ENCODE measurements at places on chromosomes 12 and 14.

- DNase-seq = no peak
Measured at GRCh38 chr14:99945732-99946651, 119.2 kb upstream of the EVL start.

DNA sequence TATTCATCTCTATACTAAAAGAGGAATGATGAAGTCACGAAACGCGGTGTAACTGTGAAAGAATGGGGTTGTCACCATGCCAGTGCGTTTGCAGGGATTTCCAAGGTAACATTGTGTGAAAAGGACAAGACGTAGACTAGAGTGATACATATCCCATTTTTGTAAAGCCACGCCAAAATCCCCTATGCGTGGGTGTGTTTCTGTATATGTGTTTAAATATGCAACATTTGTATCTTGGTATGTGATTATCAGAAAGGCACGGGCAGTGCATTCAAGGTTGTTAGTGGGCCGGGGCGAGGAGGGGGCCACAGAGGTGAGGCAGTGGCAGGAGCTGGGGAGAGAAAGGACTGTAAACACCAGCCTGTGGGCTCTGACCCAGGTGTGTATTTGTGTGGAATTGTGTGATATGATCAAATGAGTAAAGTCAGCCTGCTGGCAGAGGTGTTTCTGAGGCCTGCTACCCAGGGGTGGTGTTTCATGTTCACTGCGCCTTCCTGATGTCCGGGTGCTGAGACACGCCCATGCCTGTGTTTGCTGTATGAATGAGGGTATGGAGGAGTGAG lies 137.8 kb downstream of the ADGRD1 start:
- no peak for DNase-seq

DNA sequence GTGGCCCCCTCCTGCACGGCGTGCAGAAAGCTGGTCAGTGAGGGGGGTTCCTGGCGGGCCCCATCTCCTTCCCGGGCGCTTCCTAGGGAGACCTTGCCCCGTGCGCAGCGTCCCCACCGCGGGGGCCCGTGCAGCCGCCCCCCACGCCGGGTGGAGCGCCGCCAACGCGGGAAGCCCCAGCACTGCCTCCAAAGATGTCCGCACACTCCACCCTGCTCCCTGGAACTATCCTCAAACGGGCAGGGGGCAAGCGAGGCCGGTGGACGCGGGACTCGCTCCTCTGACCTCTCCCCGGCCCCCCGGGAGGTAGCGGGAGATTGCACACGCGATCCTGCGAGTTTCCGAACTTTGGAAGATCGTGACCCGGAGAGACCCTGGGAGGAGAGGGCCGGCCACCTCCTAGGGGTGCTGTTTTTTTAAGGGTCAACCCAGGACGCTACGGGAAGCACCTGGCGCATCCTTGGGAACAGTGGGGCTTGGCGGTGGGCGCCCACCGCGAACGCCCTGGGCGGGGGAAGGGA lies 1.5 kb upstream of the FZD10 start:
- DNase-seq = no peak

DNA sequence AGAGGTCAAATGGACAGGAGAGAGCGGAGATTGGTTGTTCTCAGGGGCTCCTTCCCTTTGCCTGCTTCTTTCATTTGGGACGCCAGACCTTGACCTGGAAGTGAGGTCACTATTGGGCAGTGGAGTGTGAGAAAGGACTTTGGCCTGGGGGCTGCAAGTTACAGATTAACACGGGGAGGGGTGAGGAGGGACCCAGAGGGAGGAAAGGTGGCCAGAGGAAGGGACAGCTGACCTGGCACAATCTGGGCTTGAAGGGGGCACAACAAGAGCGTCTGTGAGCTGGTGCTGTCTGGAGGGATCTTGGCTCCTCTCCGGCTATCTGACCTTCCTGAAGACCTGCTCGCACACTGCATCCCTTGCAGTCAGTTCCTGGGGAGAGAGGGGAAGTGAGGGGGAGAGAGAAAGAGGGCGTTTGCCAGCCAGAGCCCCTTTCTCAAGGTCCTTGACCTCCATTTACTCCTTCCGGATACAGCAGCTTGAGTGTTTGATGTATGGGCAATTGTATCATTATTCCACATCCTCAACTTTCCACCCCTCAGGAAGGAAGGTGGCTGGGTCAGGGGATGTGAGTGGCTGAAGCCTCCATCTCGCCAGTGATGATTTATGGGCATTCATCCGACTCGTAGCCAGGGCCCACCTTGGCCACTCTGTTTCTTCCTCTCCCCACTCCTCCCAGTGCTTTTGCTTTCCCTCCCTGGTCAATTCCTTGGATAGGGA lies 4.7 kb downstream of the RBP5 start:
- no peak for DNase-seq

DNA sequence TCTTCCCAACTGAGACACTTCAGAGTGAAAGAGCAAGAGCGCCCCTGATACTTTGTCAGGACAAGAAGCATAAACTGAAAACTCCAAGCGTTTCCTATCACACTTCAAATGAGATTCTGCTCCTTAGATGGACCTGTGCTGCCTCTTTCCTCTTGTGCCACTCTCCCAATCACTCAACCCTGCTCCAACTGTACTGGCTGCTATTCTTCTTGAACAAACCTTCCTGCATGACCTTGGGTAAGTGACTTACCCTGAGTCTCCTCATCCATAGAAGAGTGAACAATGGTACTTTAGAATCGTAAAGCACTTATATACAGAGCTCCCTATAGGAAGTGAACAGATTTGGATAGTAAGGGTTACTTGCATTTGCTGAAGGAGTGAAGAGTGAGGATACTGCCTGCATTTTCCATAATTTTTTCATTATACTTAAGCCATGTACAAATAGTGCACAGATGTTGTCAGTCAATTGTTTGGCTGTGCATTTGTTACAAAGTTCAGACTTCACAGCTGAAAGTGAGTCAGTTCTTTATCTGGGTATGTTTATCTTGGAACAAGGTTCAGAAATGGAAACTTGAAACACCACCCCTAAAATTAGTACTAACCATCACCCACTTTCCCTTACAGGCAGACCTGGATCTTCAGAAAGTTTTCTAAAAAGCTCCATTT lies 10.8 kb downstream of the MTERF2 start:
- DNase-seq = no peak

- no peak for DNase-seq
Measured at GRCh38 chr12:91331371-91331770, 148.8 kb upstream of the DCN start.

DNA sequence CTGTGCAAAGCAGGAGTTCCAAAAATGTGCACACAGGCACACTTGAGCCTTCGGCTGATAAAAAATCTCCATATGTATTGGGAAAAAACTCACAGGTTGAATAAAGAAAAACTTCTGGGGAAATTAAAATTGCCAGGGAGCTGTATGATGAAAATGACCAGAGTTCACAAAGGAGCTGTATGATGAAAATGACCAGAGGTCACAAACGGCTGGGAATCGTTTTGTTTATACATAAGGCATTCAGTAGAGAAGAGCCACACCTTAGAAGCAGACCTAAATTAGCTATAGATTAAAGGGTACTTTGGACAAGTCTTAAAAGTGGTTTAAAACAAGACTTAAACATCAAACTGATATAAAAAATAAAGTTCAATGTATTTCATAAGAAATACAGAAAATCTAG lies 251.7 kb upstream of the TMEM132C start:
- DNase-seq = no peak

DNA sequence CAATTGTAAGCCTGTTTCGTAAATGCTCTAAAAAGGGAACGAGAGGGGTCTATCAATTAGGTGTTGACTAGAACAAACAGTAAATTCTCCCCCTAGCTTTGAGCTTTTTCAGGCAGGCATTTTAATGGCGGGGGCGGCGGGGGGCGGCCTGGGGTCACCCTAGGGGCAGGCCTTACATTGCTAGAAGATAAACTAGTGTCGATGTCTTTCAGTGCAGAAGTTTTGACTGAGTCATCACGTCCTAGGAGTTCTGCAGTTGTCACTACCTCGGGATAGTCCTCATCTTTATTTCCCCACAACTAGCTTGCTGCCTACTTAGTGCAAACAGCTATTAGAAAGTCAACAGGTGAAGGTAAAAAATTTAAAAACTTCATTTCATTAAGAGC lies 1.6 kb downstream of the ATP6V1D start:
- no peak for DNase-seq

DNA sequence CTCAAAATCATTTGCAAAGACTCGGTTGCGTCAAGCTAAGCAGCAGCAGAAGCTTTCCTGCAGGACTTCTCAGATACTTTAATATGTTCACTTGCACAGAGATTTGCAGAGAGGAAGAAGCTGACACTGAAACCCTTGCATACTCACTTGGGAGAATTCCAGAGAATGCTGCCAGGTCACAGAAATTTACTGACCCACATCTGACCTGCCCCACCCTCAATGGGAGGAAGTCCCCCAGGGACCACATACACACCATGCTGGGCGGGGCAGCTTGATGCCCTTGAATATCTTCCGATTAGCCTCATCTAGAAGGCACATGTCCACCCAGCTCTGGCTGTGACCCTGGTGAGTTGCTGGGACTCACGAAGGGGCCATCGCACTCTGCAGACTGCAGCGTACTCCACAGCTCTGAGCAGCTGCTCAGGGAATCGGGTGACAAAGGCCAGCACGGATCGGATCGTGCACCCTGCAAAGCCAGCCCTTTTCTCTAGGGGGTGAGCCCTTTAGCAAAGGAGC lies 83.2 kb downstream of the ITPK1 start:
- no peak for DNase-seq

GRCh38 chr12:131671871-131672270 lies 39.0 kb upstream of the SFSWAP start:
- no peak for DNase-seq

DNA sequence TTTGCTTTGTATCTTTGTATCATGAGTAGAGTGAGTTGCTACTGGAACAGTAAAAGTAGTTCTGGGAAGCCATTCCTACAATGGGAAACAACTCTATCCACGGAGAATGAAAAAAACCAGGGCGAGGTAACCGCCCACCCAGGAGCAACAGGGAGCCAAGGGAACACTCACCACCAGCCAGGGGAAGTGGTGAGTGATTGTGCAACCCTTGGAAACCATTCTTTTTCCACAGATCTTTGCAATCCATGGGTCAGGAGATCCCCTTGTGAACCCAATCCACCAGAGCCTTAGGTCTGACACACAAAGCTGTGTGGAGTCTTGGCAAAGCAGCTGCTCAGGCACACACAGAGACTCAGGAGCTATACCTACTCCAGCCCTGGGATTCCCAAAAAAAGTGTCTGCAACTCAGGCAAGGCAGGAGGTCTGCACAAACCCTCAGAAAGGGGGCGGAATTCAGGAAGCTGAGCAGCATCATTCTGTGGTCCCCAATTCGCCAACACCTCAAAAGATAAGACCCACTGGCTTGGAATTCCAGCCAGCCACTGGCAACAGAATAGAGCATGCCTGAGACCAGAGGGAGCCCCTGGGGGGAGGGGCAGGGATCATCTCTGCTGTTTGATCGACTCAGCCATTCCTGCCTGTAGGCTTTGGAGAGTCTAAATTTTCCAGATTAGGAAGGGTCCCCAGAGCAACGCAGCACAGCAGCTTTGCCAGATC lies 52.1 kb upstream of the PPFIA2 start:
- DNase-seq = no peak

DNA sequence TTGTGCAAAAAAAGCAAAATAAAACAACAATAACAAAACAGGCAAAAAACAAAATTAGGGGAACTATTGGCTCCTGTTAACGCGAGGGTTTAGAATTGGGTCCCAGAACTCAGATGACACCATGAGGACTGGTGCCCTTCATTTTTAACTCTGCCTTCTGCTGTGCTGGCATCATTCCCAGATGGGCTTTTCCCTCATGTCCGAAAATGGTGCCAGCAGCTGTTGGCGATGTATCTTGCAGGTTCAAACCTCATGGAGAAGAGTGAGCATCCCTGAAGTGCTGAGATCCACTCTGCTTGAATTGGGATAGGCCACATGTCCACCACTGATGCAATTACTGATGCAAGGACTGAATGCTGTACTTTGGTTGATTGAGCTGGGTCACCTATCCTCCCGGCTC lies 61.1 kb downstream of the MYRFL start:
- no peak for DNase-seq

GRCh38 chr14:74645756-74646470 lies 33.9 kb upstream of the LTBP2 start:
- DNase-seq = no peak

- DNase-seq = no peak
Measured at GRCh38 chr12:49370539-49370938, 3.3 kb downstream of the SPATS2 start.

DNA sequence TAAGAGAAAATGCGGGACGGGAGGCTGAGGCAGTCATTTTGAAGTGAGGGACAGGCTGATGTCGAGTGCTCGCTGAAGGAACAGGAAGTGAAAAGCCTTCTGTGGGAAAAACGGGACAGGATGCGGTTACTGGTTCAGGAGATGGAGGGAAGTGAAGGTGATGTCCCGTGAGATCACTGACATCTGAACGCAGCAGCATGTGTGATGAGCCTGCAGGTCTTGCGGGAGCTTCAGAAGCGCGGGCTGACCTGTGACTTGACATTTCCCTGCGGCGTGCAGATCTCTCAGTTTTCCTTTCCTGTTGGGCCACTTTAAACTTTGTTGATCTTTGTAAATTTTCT lies 77.8 kb downstream of the DDX51 start:
- DNase-seq = no peak

GRCh38 chr14:61581955-61582615 lies 113.2 kb upstream of the HIF1A start:
- no peak for DNase-seq

GRCh38 chr12:21828136-21828775 lies 53.8 kb upstream of the KCNJ8 start:
- DNase-seq = no peak

DNA sequence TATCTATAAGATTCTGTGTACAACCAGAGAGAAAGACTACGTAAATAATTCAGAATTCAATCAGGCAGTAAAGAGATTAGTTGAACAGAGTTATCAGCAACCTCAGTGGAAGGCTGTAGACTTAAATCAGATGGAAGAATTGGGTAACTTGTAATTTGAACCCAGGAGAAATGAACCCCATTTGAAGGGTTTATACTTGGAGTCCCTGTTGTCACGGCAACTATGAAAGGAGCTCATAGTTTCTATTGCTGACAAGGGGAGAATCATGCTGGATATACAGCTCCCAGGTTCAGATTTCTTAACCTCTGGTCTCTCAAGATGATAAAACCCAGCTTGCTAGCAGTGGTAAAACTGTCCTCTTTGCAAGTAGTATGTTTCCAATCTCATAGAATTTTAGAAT lies 54.4 kb upstream of the BMP4 start:
- no peak for DNase-seq

DNA sequence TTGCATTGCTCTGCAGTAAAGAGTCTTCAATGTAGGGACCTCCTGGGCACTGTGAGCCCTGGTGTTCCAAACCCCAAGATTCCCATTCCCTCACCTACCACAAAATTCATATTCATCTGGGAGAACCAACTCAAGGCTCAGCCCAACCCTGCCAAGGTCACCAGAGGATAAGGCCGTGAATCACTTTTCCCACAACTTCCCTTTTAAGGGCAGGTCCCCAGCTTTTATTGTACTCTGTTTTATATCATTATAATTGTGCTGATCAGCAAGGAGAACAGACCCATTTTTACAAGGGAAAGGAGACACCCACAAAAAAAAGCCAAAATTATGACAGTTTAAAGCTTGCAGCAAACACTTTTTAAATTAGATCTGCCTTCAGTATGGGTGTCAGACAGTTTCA lies 363.0 kb upstream of the FKBP4 start:
- no peak for DNase-seq

- DNase-seq = no peak
Measured at GRCh38 chr12:86196465-86196864, 59.7 kb downstream of the MGAT4C start.

- no peak for DNase-seq
Measured at GRCh38 chr14:82003426-82003825, 469.8 kb upstream of the SEL1L start.

GRCh38 chr14:84707830-84708229 lies 822.1 kb upstream of the FLRT2 start:
- DNase-seq = no peak
